ENCODE measurements at places on chromosomes 16 and 17.

DNA sequence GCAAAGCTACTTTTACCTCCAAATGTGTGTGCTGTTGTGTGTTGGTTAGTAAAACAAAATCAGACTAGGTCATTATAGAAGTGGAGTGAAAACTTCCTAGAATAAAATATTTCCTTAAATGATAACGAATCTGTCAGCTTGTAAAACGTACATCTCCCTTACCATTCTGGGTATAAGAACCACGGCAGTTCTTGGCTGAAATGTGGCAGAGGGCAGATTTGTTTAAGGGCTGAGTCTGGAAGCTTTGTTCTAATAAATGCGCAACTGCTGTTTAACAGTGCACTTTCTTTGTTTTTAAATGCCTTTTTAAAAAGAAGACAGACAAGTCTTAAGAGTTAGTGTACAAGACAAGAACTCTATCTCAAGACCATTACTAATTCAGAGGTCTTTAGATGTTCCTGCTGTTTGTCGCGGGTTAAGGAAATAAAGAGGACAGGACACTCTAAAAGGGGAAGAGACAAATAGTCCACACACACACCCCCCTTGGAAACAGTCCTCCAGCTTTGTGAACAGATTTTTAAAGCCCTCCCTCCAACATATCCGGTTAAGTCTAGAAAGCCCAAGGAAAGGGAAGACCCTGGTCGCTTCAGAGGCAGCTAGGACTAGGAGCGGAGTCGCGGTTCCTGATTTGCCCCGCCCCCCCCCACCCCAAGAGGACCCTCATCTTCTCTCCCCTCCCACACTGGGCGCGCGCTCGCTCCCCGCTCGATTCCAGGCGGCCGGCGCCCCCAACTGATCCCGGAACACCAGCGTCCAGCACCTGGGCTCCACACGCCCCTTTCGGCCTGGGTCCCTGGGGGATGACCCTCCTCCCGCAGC is 658 bp downstream of the SYNRG start:
- DNase-seq: no peak

DNA sequence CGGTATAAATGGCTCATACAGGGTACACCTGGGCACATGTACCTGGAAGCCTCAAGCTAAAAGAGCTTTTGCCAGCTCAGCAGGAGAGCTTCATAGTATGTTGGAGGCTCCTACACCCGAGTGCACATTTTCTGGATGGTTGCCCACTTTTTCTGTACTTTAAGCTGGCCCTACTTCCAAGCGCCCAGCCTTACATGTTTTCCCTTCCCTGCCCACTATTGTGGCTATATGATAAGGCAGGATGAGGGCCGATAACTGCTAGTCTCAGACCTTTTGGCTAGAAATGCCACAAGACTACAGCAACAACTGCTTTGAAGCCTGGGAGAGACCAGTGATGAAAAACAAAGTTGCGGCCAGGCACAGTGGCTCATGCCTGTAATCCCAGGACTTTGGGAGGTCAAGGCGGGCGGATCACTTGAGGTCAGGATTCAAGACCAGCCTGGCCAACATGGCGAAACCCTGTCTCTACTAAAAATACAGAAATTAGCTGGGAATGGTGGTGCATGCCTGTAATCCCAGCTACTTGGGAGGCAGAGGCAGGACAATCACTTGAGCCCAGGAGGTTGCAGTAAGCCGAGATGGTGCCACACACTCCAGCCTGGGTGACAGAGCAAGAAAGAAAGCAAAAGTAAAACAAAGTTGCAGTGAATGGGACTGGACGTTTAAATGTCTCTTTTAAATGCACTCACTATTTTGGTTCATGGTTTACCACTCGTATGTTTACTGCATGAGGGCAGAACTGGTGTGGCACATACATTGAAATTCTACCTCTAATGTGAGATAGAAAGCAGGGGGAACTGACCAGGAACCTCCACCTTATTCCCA is 14.2 kb upstream of the MARCHF10 start:
- no peak for DNase-seq

GRCh38 chr17:35586569-35587073 is 501 bp upstream of the AP2B1 start:
- DNase-seq: no peak

GRCh38 chr17:34913001-34913400 is 48.3 kb downstream of the CCT6B start:
- no peak for DNase-seq

GRCh38 chr17:81601525-81602120 is 35.3 kb downstream of the NPLOC4 start:
- DNase-seq: peak; percentile 44

DNA sequence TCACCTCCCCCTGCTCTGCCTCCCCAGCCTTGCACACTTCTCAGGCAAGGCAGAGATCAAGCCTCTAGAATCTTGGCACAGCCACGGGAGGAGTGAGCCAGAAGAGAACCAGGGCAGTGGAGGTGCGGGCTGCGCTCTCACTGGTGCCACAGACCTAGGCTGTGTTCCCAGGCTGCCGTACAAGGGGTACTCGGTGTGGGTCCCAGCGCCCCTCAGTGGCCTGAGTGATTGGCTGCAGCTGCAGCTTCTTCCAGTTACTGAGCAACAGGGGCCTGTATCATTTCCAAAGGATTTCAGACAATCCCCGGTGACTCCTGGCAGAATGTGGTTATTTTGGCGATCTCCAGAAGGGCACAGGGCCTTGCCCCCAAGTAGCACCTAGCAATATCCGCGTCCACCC is 1852.1 kb downstream of the TP53TG3F start:
- peak; percentile 70 for DNase-seq

DNA sequence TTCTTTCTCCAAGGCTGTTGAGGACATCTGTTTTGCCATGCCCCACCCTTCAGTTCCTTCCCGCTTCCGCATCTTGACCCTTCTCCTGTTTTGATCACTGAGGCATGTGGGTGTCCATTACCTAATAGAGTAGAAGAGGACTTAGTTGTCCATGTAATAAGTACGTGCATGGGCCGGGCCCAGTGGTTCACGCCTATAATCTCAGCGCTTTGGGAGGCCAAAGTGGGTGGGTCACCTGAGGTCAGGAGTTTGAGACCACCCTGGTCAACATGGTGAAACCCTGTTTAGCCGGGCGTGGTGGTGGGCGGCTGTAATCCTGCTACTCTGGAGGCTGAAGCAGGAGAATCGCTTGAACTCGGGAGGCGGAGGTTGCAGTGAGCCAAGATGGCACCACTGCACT is 637.8 kb upstream of the EEF2KMT start:
- no peak for DNase-seq

DNA sequence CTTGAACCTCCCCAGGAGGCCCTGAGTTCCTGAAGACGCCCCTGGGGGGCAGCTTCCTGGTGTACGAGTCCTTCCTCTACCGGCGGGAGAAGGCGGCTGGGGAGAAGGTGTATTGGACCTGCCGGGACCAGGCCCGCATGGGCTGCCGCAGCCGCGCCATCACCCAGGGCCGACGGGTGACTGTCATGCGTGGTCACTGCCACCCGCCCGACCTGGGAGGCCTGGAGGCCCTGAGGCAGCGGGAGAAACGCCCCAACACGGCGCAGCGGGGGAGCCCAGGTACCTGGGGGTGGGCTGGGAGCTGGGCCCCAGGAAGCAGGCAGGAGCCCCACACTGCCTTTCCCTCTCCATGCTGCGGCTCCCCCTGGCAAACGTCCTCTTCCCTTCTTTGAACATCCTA is 22.0 kb downstream of the FLYWCH1 start:
- DNase-seq: no peak

Data from SHP77 treated with DMSO at 0.1 percent for 48 hours (cell line).